ENCODE measurements at places on chromosomes 16 and 17.

GRCh38 chr17:78795861-78796516, 13.9 kb upstream of the CYTH1 start:
- DNase-seq, result no peak

GRCh38 chr17:58527949-58528348, 13.5 kb upstream of the MTMR4 start:
- DNase-seq, result peak; percentile 78

DNA sequence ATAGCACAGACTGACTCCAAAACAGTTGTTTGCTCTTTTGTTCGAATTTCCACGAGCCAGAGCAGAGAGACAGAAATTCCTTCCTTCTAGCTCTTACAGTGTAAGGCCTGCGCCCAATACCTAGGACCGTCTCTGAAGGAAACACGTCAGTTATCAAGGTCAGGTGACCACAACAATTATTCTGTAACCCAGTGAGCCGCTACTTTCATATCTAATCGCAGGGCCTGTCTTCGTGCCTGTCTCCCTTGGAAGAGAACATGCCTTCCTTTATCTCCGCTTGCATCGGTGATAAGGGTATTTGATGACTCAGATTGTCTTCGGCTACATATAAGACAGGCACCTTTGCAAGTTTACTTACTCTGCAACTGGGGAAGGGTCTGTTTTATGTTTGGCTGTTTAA, 288.0 kb downstream of the MAF start:
- DNase-seq, result no peak

GRCh38 chr16:72673118-72673517, 374.8 kb downstream of the ZFHX3 start:
- DNase-seq, result no peak

- no peak for DNase-seq
Observed at GRCh38 chr17:48729335-48730239, 1.0 kb upstream of the HOXB13 start.

DNA sequence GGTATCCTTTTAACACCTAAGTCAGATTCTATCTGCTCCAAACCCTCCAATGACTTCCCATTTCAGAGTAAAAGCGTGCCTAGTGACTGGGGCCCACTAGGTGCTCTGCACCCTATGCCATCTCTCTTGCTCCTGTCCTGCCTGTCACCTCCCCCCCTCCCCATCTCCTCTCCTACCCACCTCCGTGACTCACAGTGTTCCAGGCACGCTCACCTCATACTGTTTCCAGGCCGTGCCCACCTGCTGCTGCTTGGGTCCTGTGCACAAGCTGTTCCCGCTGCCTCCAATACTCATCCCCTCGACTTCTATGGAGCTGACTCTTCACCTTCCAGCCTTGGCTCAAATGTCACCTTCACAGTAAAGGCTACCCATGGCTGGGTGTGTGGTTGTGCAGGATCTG, 21.7 kb downstream of the DNAH3 start:
- no peak for DNase-seq

DNA sequence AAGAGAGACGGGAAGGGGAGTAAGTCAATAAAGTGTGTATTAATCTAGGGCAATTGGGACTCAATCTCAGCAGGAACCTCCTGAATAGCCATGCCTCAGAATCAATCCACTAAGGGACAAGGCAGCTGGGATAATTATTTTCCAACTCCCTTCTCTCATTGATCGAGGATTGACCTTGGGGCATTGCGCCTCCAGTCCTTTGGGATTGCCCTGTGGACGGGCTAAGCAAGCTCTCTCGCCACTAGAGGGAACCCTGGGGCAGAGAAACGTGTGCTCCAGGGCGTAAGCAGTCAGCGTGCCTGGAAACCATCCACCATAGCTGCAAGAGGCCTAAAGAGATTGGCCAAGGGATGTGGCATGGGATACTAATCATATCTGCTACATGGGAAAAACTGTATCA, 53.9 kb upstream of the ERCC4 start:
- DNase-seq, result no peak

- no peak for DNase-seq
Observed at GRCh38 chr16:50244140-50244503, 22.2 kb upstream of the ADCY7 start.

DNA sequence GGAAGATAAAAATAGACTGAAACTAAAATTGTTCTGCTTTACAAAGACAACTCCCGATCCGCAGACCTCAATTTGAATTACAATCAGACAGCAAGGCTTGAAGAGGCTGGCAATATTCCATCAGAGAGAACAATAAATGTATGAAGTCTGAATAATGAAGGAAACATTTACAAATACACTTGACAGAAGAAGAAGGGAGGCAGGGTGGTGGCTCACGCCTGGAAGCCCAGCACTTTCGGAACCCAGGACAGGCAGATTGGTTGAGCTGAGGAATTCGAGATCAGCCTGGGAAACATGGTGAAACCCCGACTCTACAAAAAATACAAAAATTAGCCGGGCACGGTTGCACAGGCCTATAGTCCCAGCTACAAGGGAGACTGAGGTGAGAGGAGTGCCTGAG, 14.6 kb downstream of the ODF4 start:
- DNase-seq, result no peak

- DNase-seq, result no peak
Observed at GRCh38 chr17:43431714-43432523, 33.1 kb downstream of the ARL4D start.

DNA sequence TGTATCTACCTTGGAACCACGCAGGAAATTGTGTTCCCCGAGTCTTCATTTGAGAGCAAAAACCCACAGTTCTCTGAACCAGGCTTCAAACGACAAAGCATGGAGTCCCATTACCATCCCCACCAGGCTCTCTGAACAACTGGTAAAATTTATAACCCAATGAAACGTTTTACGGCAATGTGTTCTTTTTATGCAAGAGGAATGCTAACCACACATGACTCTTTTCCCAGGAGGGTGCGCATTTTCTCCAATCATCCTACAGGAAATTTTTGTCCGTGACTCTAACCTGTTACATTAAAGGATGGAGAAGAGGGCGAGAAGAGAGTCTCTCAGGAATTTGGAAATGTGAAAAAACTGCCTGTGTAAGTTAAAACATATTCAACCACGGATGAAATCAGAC, 17.8 kb downstream of the STX8 start:
- no peak for DNase-seq

DNA sequence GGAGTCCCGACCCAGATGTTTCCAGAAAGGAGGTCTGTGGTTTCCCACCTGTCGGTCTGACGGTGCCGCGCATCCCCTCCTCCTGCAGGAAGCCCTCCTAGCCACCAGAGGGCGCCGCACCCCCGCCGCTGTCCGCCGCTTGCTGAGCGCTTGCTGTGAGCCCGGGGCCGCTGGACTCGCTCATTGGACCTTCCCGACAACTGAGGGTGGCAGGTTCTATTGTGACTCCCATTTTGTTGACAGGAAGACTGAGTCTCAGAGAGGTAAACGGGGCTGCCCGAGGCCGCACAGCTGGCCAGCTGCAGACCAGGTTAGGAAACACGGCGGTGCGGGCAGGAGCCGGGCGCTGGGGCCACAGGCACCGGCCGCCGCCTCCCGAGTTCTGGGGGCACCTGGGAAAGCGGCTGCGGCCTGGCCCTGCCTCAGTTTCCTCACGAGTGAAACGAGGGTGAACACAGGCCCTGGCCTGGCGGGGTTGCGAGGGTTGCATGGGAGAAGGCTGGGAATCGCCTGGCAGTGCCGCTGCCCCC, 191.1 kb upstream of the CIBAR2 start:
- peak; percentile 45 for DNase-seq

DNA sequence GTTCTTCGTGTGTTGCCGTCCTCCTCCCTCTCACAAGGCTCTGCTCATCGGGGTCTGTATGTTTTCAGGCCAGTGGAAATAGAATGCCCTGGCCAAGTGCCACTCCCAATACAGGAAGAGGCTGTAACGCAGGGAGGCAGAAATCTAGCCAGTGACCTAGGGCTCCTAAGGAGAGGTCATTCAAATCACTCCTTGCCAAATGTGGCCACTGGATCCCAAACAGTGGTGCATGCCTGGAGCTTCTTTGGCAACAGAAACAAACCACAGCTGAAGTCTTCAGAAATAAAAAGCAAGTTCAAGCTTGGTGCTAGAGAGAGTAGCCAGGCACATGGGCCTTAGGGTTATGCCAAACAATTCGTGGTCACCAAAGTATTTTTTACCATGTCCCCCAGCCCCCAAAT, 66.1 kb downstream of the SMG6 start:
- DNase-seq, result no peak

- no peak for DNase-seq
Observed at GRCh38 chr17:64113006-64113405, 16.9 kb downstream of the ERN1 start.

DNA sequence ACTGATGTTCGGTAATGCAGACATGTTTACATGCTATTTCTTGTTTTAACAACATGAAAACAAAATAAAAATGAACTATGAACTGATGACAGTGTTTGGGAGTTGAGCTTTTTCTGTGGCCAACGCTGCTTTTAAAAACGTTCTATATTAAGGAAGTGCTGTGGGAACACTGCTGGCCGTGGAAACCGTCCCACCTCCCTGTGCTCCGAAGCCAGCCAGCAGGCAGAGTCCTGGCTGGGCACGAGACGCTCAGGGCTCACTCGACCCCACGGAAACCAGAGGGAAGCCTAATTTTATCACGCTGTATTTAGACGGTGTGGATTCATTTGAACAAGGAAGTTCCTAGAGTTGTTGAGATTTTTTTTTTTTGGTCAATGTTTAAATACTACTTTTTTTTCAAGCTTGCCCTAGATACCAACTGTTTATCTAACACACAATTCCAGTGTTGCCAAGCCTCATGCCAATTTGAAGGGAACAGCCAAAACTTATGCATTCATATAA, 25.8 kb downstream of the ADCY9 start:
- no peak for DNase-seq

Measured in anterior cingulate cortex (tissue), 58 donors.